Activated CD4-positive, CD25-positive, alpha-beta regulatory T cell treated with anti-CD3 and anti-CD28 coated beads, Interleukin-2, amount 50 U/mL, for 24 hours (primary cell): ENCODE measurements at places on chromosomes 1 and 21.
A peak's percentile ranks its signal among the peaks of the same experiment; 100 is the strongest.

DNA sequence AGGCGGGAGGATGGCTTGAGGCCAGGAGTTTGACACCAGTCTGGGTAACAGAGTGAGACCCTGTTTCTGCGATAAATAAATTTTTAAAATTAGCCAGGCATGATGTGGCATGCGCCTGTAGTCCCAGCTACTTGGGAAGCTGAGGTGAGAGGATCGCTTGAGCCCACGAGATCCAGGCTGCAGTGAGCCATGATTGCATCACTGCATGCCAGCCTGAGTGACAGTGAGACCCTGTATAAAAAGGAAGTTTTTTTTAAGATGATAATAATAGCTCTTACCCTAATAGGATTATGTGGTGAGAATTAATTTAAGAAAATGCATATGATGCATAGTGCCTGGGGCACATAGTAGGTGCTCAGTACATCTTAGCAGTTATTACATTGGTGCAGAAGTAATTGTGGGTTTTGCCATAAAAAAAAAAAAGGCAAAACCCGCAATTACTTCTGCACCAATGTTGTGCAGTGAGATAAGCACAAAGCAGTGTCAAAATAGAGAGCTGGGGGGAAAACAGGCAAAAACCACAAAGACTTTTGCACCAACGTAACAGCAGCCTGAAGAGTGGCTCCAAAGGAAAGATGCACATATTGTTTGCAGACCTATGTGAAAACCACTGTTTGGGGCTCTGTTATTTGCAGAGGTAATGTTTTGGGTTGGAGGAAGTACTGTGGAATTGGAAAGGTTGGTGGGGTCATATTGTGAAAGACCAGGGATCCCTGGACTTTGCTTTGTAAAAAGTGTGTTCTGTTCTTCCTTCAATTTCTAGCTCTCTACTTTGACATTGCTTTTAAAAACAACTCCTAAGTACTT, 72.4 kb downstream of the PLXNA2 start:
- no peak for ATAC-seq

- ATAC-seq = no peak
These were observed 6.1 kb upstream of the RBP7 start for GRCh38 chr1:9990944-9991343.

DNA sequence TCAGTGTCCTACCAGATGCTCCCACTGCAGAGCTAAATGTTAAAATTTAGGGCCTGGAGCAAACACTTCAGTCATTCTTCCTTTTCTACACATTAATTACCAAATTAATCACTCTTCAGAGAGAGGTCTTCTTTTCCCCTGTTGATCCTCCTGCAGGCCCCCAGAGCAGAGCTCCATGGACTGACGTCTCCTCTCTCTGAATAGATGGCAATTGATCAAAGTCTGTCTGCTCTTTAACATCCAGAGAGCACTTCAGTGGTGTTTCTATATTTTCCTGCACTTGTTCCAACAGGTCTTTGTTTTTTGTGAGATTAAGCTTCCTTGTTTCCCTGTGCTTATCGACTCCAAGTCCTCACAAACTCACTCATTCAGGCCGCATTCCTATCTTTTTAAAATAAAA, 239.3 kb downstream of the SIPA1L2 start:
- ATAC-seq = no peak

- ATAC-seq = no peak
These were observed 320.3 kb upstream of the C1orf174 start for GRCh38 chr1:4220362-4220761.

DNA sequence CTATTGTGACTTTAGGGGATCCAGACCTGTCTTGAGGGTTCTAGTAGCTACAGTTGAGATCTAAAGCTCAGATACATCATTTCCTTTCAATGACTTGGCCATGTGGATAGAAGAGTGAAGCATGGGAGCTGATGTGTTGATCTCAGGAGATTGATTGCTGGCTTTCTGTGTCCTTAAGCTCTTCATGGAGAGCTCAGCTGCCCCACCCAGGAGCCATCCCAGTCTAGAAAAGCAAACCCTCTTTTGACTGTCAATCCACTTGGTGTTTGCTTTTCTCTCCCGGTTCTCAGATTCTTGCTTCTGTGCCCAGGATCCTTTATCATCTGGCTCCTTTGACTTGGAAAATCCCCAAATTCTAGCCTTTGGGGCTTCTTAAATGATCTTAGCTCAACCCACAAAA, 87.2 kb downstream of the ATP1A1 start:
- no peak for ATAC-seq

DNA sequence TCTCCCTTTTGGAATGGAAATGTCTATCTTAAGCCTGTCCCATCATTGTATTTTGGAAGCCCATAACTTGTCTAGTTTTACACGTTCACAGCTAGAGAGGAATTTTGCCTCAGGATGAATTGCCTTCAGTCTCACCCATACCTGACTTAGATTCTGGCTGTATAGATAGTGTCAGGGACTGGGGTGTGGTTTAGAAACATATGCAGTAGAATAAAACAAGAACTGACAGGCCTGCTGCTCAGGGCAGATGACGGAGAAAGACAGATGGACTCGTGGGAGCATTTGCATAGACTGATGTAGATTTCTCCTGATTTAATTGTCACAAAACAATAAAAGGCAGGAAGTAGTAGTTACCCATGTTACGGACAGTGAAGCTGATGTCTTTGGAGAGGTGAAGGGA, 166.7 kb downstream of the UCK2 start:
- no peak for ATAC-seq

DNA sequence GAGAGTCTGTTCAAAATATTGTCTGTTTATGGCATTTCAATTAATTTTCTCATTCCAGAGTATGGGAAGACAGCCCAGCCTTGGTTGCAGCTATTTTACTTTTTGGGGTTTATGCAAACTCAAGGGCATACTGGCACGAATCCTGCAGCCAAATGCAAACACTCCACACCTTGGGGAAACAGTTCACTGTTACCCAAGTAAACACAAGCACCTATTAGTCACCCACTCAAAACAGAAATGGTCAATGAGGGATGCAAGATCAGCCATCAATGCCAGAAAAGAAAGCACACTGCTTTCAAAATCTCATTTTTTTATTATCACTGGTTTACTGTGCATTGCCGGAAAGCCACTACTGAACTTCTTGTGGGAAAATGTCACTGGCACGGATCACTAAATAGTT, 170.6 kb downstream of the RUNX1 start:
- ATAC-seq = no peak

GRCh38 chr1:21490774-21491487, 18.3 kb upstream of the ALPL start:
- ATAC-seq = no peak

DNA sequence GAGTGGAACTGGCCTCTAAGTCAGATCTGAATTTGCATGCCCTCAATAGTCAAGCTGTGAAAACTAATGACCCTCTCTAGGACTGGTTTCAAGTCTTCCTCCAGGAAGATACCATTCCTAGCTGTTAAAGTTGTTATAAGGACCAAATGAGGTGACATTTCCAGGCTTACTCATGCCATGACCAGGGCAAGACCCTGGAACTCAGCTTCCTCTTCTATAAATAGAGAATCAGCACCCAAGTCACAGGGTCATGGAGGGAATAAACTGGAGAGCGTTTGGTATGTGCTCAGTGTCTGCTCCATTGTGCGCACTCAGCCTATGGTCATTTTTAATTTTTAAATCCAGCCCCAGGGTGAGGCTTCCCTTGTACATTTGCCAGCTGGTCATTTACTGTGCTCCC, 2.5 kb downstream of the S100A9 start:
- ATAC-seq = no peak

GRCh38 chr1:88029899-88030298, 654.2 kb upstream of the PKN2 start:
- ATAC-seq = no peak

DNA sequence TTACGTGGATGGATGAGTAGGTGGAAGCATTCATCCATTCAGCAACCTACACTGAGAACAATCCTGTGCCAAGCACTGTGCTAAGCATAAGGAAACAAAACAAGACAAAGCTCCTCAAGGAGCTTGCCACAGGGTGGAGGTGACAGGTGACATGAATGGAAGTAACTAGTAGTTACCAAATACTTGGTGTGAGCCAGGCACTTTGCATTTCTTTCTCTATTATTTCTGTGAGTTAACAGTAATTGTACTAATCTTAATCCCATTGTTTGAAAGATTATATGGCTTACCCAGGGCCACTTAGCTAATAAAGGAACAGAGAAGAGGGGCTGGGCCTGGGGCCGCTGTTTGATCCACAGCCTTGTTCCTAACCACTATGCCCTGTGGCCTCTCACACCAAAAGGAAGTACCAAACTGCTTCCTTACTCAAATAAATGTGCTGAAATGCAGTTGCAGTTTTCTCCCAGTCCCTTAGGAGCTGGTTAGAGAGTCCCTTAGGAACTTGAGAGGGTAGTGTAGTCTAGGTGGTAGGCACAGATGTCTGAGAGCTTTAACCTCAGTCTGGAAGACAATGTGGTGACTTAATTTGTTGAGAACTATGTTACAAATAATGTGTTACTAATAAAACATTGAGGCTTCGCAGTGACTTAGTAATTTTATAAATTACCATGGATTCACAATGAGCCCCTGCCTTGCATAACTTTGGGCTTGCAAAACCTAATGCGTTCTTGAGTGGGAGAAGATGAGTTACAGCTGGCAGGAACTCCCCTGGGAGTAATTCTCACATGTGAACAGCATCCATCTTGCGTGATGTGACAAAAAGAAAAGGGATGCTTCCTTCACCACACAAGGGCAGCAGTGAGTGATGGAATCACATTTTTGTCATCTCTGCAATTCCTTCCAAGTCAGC, 69.8 kb downstream of the MPZL1 start:
- no peak for ATAC-seq

GRCh38 chr1:26994020-26994786, 711 bp downstream of the TRNP1 start:
- ATAC-seq = peak; percentile 39

DNA sequence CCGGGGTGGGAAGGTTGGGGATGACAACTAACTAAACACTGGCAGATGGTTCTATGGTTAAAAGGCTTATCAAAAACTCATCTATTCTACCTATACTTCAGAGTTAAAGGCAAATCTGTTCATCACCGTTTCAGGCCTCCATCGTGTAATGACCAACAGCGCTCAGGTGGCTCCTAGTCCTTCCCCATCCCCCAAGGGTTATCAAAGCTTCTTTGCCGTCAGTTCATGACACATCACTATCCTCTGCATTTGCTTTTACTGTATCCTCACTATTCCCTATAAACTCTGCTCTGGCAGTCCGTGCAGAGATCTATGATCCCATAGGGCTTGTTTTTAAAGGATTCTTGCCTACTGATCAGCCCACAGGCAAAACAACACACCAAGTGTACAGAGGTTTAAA, 8.2 kb downstream of the HMGN1 start:
- no peak for ATAC-seq

- no peak for ATAC-seq
These were observed 409.5 kb downstream of the PLPP3 start for GRCh38 chr1:56169856-56170255.

DNA sequence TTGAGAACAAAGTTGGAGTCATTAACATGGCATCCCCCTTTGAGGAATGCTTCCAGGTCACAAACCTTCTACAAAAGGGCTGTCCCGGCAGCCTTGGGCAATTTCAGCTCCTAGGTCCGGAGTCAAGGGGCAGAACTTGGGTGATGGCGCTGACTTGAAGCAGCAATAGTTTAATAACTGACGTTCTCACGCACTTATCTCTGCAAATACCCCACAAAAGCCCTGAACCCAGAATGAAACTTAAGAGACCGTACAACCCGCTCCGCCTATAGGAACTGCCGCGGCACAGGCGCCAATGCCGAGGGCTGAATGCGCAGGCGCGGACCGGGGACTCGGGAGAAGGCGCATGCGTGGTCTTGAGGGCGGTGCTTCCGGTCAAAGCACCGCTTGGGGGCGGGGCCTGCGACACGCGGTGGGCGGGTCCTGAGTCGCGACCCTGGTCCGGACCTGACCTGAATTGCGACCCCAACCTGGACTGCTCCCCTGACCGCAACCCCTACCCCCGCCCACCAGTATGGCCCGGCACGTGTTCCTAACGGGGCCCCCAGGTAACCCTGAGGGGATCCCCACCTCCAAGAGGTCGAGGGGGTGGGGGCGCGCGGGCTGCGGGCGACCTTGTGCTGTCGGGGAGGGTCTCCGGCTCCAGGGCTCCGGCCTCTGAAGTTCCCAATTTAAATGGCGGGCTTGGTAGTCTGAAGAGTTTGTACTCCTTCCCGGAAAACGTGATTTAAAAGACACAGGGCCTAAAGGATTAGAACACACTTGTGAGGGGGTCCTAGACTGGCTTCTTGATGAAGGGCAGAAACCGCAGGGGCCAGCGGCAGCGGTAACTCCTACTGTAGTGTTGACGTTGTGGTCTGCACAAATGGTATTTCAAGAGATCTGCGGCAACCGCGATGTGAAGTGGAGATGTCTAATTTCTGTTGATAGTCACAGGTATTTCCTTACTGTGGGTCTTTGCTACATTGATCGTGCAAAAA, at the start of gene NTPCR:
Gene NTPCR (plus strand): TSS at position 415 of the 980 bp plus-strand sequence. CDS start 100 bp downstream, at position 515.
- ATAC-seq = peak; percentile 80

DNA sequence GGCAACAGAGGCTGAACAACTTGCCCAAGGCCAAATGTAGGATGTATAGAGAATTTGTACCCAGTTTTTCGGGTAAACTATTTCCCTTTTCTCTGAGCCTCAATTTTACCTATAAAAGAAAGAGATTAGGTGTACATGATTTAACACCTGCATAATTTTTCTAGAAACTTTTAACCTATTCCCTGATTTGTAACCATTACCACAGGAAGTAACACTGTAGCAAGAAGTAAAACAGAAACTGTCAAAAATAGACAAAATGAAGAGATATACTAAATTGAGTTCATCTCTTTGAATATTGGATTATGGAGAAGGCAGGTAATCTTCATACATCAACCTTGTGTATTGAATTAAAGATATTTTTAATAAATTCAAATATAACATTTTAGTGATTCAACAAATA, 136.2 kb downstream of the ZC3H11B start:
- ATAC-seq = no peak
